ENCODE measurements at places on chromosomes 7 and 10.

DNA sequence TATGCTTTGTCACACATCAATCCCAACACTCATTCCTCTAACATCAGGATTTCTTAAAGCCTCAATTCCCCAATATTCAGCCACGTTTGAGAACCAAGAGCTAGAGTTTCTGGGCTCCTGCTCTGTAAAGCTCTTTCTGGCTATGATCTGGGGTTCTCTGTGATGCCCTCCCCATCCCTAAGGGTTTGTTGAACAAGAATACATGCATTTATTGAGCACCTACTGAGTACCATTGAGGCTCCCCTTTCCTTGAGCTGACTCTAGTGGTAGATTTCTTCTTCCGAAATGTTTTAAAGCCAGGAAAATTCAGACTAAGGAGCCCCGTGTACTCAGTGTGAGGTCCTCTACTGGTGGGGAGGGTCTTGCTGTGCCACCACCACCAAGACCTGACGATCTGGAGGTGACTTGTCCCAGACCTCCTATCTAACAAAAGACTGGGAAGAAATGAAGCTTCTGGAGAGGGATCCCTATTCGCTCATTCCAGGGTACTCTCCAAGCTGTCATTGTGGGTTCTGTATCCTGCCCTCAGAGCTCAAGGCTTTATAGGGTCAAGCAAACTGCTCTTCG lies 23.1 kb upstream of the SRGN start:
- no peak for DNase-seq

DNA sequence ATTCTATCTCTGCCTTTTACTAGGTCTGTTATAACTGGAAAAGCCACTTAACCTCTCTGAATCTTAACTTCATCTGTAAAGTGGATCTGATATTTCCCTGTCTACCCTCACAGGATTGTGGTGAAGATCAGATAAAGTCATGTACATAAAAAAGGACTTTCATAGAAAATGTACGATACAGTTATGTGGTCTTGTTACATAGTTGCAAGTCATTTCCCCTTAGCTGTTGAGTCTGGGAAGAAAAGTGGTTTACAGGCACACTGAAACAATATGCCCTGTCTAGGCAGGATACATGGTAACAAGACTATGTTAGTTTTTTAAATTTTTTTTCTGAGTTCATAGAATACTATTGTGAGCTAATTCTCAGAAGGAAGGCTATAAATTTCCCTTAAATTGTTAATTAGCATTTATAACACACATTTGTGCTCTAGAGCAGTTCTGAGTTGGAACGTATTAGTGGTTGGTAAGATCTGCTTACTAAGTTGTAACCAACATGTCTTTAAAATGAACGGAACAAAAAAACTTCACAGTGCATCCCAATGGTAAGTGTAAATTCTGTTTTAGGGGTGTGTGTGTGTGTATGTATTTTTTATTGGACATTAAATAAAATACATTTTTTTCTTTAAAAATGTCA lies 7.1 kb upstream of the GSTO1 start:
- DNase-seq = no peak

DNA sequence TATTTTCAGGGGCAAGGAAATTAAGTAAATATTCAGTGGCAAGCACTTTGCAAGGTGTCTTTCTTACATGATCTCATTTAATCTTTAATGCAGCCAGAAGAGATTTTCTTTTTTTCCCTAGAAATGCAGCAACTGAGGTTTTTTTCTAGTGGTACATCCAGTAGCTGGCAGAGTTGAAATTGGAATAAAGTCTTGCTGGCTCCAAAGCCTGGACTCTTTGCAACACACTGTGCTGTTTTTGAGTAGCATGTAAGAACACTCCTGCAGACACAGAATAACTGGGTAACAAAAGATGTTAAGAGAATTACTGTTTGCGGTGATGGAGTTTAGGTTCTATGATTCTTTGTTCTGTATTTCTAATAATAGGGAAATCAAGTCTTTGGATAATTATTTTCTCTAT lies 123.6 kb downstream of the PON1 start:
- no peak for DNase-seq

GRCh38 chr10:78047314-78047891 lies 13.7 kb downstream of the RPS24 start:
- peak; percentile 94 for DNase-seq

DNA sequence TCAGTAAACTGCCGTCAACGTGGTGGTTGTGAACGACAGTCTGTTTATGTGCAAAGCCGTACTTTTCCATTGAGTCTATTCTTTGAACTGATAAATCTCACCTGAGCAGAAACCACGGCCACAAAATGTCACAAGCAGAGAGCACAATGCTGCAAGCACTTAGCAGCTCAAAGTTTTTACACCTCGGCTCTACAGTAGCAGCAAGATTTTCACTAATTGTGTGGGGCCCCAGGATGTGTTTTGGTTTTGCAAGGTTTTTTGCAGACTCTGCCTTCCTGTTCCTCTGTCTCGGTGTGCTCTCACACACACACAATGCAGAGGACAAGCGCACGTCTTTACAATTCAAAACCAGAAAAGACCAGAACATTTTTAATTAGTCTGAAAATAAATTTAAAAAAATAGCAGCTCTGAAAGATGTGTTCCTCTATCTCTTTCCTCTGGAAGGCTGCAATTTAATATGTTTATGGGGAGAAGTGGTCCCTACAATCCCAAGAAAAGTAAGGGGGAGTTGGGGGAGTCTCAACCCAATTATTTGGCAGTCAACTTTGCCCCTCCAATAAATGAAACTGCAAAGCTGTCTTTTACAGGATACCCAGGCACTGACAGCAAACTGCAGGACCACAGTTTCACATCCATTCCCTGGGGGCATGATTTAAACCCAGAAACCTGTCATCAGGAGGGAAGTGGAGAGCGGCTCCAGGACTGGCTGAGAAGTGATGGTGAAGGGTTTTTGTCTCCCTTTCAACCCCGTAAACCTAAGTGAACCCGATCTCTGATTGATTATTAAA lies 73.8 kb upstream of the SFMBT2 start:
- DNase-seq = peak; percentile 88

DNA sequence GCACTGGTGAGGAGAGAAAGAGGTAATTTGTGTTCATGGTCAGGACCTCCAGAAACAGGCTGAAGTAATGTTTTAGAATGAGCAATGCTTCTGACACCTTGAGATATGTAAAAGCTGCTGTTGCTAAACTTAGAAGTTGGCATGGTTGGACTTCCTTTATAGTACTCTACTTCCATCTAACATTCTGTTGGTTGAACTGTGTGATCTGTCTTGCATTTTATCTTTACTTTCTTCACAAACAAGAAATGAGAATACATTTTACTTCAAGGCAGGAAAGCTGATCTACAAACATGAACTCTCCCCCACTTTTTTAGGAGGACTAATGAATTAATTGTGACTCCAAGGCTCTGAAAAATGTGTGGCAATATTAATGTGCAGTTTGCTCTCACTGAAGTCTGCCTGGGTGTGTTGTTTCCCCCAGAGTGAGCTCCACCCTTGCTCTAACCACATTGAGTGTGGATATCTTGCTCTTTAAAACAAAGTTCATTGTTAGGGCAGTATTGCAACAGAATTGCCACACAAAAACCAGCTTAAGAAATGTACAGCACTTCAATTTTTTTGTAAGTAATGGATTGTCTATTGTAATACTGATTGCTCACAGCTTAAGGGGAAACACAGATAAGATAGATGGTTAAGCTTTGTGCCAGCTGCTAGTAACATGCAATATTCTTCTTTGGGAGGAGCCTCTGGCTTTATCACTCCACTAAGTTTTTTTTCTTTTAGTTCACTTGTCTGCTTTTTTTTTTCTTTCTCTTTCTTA lies 69.0 kb downstream of the ADD3 start:
- DNase-seq = peak; percentile 41

GRCh38 chr10:75858339-75858738 lies 426.9 kb downstream of the LRMDA start:
- DNase-seq = no peak

GRCh38 chr7:9013940-9014339 lies 580.5 kb downstream of the NXPH1 start:
- DNase-seq = no peak

- DNase-seq = no peak
These were observed 921.4 kb upstream of the CELF2 start for GRCh38 chr10:10096296-10096695.

- no peak for DNase-seq
These were observed 138.1 kb upstream of the CDCA7L start for GRCh38 chr7:22083704-22084240.
